ENCODE measurements at places on chromosomes 2 and 18. TPM values are rescaled to one million over a fixed set of nuclear protein-coding genes. Genes with fewer than 3 reads are reported as not detected.

DSC1 gene
- total RNA-seq = 1.8 TPM

CRYGD gene
- 823 TPM for total RNA-seq

RELCH gene
- total RNA-seq = 76.1 TPM

SRD5A2 gene
- total RNA-seq = 6.9 TPM

HRH4 gene
- not detected for total RNA-seq

NYAP2 gene
- total RNA-seq = 8.2 TPM

SERPINB12 gene
- total RNA-seq = not detected

ICA1L gene
- total RNA-seq = 44.2 TPM

SGPP2 gene
- 2.0 TPM for total RNA-seq

KYNU gene
- total RNA-seq = 3.5 TPM

SPATA3 gene
- not detected for total RNA-seq

ASXL3 gene
- 30.6 TPM for total RNA-seq

SFT2D3 gene
- 12.0 TPM for total RNA-seq

TMEFF2 gene
- 12.6 TPM for total RNA-seq

ARHGAP15 gene
- 20.8 TPM for total RNA-seq

FSIP2 gene
- 5.5 TPM for total RNA-seq

SPDYA gene
- total RNA-seq = 3.7 TPM

Data from camera-type eye (tissue), 1 donor.